DMS153 (cell line): ENCODE measurements at places on chromosomes 3 and 15.

- DNase-seq, result no peak
Measured at GRCh38 chr3:46393011-46393410, 13.9 kb downstream of the CCR5AS start.

DNA sequence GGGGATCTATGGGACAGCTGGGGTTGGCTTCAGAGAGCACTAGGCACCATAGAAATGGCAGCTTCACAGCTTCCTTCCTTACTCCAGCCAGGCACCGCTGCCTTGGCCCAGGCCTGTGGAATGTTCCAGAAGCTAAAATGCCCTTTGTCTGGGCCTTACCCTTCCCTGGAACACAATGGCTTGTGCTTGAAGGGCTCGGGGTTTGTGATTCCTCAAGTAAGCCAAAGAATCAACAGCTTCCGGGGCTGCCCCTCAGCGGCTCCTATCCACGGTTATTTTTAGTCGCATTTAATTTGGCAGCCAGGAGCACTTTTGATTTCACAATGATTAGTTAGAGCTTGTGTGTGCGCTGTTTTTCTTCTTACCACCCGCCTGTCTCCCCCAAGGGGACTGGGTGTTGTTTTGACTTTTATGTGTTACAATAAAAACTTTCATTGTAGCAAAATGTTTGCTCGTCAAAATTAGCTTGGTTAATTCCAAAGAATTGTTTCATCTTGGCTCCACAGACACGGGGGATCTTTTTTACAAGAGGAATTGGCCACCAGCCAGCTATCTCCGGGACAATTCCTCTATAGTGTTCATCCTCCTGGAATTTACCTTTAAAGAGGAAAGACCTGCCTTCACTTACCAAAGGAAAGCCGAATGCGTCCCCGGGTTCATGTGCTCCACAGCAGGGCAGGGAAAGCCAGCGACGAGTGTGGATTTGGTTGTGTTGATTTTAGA lies 73.8 kb downstream of the TLE3 start:
- DNase-seq, result no peak

- no peak for DNase-seq
Measured at GRCh38 chr3:173920386-173920785, 522.8 kb downstream of the NLGN1 start.

DNA sequence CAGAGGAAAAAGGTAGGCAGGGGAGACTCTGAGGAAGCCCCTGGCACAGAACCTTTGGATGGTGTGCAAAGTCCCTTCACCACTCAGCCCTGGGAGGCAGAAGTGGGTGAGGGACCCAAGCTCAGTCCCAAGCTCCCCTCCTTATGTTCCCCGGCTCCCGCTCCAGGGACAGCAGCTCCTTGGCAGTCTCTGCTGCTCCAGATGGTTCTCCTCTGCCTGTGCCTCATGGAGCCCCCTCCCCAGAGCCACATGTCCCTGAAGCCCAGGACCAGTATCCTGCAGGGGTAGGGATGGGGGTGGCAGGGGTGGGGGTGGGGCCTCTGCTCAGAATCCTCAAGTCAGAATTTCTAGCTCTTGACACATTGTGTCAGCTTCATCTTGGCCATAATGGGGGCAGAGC lies 8.0 kb upstream of the CAMKV start:
- no peak for DNase-seq

- no peak for DNase-seq
Measured at GRCh38 chr3:126365351-126366277, 8.4 kb upstream of the KLF15 start.

DNA sequence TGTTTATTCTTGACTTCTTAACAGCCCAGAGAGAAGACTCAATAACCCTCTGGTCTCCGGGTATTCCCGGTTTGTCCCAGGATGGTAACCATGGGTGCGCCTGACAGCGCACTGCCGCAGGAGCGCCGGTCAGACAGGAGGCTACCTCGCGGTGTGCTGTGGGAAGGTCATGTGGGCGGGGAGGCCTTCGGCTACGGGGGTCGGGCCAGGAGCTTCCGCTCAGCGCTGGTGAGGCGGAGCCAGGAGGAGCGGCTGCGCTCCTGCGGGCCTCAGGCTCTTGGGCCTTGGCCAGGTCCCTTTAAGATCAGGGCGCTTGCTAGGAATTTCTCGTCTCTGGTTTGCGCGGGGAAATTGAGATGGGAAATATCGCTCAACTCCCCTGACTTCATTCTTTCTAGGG lies 182.3 kb upstream of the NDN start:
- no peak for DNase-seq

DNA sequence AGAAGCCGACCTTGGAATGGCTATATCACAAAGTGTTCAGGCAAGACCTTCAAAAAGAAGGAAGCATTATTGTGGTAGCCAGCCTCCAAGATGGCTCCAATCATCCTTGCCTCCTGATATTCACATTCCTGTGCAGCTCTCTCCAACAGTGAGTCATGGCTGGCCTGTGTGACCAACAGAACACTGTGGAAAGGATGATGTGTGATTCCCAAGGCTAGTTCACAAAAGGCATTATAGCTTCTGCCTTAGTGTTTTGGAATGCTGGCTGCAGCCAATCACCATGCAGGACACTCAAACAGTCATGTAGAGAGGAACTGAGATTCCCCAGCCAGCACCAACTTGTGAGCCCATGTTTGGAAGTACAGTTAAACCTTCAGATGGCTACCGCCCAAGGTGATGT lies 102.6 kb downstream of the EFL1 start:
- DNase-seq, result no peak

DNA sequence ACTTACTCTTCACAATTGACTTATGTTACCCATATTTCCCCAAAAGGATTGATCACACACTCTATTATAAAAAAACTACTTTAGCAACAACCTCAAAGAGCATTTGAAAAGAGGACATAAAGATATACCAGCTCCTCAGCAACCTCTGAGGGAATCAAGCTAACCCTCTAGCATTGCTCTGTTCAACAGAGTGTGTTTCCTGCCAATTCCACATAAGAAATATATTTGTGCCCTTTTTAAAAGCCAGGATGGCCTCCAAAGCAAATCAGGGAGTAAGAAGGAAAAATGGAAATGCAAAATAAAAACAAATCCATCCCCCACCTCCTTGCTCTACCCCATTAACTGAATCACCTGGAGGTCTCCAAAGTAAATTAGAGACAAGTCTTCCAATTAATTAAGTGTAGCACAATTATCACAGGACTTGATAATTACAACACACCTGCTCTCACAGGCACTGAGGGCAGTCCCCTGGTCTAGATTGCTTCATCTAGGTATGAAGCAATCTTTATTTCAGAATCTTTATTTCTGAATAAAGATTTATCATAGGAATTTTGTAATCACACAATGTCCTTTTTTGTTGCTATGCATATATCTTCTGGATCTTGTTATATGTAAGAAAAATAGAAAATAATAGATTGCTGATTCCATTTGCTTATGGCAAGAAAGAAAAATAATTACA lies 34.8 kb downstream of the GPR176 start:
- no peak for DNase-seq

GRCh38 chr3:107794664-107795443 lies 272.1 kb downstream of the BBX start:
- DNase-seq, result no peak

- no peak for DNase-seq
Measured at GRCh38 chr3:171904829-171905228, 61.7 kb downstream of the TMEM212 start.

DNA sequence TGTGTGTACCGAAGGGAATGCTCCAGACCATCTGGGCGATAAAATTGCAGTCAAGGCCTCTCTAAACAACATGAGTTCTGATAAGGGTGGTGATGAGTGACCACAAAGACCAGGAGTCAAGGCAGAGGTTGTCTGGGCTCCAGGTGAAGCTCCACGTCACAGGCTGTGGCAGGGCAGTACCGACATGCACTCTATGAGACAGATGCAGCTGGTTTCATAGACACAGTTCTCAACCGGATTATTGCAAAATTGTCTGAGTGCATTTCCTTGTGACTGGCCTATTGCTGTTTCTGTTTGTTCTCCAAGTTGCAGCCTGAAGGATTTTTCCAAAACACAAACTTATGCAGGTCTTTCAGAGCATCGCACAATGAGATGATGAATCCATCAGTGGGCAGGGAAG lies 157.5 kb upstream of the HES1 start:
- DNase-seq, result no peak

GRCh38 chr3:172159962-172160538 lies 120.7 kb downstream of the FNDC3B start:
- no peak for DNase-seq

DNA sequence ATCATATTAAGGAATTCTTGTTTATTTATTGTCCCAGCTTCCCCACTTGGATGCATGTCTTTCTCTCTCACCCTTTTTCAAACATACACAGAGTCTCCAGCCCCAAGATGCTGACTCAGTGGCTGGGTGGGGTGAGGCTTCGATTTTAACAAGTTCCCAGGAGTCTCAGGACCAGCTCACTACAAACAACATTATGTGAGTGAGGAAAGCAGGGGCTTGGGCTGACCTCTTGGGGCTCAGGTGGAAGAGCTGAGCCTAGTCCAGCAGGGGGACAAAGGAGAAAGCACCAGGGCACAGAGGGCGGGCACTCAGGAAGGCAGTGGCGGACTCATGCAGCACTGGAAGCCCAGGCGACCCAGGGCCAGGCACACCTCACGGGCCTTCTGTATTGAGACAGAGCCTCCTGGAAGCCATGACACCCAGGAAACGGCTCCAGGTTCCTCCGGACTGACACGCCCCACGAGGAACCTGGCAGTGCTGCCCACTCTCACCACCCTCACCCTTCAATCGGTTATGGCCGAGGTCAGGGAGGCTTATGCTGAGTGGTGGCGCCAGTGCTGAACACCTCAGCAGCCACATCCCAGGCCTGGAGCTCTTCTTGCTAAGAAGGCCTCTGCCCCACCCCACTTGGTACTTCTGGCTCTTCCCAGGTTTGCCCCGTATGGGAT lies 97.4 kb downstream of the LRIG1 start:
- DNase-seq, result no peak

DNA sequence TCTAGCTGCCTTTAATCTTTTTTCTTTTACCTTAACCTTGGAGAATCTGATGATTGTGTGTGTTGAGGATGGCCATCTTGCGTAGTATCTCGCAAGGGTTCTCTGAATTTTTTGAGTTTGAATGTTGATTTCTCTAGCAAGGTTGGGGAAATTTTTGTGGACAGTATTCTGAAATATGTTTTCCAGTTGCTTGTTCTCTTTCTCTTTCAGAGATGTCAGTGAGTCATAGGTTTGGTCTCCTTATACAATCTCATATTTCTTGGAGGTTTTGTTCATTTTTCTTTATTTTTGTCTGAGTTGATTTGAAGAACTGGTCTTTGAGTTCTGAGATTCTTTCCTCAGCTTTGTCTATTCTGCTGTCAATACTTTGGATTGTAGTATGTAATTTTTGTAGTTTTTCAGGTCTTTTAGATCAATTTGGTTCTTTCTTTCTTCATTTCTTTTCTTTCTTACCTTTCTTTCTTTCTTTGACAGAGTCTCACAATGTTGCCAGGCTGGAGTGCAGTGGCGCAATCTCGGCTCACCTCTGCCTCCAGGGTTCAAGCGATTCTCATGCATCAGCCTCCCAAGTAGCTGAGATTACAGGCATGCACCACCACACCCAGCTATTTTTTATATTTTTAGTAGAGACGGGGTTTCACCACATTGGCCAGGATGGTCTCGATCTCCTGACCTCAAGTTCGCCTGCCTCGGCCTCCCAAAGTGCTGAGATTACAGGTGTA lies 366.4 kb upstream of the RASGRP1 start:
- no peak for DNase-seq

GRCh38 chr15:81784751-81785150 lies 261.1 kb downstream of the MEX3B start:
- DNase-seq, result no peak

DNA sequence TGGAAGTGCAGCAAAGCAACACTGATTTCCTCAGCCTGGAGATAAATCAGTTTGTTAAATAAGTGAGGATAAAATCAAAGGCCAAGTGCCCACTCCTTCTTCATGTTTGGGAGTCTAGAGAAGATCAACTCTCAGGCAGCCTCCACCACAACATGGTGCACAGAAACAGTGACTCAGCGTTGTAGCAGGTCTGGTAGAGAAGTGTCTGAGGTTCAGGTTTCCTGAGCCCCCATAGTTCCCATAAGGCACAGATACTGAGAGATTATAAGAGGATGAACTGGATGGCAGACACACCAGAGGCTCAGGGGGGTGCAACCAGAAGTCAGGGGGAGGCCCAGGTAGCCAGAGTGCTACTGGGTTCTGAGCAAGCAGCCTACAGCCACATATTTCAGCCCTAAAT lies 166.7 kb downstream of the FRMD5 start:
- DNase-seq, result no peak

- DNase-seq, result no peak
Measured at GRCh38 chr3:42033741-42034140, 57.4 kb upstream of the TRAK1 start.

- DNase-seq, result no peak
Measured at GRCh38 chr3:77171026-77171425, 131.1 kb downstream of the ROBO2 start.

- DNase-seq, result no peak
Measured at GRCh38 chr3:9808345-9809037, 1.6 kb upstream of the TTLL3 start.

DNA sequence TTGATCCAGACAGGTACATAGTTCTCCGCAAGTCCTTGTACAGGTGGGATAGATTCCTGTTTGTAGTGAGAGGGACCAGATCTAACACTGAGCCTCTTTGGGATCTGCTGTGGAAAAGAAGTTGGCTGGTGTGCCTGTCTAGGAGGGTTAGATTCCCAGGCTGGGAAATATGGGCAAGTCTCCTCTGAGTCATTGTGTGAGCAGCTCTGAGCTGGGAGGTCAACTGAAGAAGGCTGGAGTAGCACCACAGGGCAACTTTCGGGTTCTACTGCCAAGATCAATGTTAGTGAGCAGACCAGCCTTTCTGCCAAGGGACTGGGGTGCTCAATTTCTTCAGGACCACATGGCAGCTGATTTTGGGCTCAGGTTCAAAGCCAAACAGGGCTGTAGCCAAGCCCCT lies 33.4 kb downstream of the CLDN1 start:
- DNase-seq, result no peak

DNA sequence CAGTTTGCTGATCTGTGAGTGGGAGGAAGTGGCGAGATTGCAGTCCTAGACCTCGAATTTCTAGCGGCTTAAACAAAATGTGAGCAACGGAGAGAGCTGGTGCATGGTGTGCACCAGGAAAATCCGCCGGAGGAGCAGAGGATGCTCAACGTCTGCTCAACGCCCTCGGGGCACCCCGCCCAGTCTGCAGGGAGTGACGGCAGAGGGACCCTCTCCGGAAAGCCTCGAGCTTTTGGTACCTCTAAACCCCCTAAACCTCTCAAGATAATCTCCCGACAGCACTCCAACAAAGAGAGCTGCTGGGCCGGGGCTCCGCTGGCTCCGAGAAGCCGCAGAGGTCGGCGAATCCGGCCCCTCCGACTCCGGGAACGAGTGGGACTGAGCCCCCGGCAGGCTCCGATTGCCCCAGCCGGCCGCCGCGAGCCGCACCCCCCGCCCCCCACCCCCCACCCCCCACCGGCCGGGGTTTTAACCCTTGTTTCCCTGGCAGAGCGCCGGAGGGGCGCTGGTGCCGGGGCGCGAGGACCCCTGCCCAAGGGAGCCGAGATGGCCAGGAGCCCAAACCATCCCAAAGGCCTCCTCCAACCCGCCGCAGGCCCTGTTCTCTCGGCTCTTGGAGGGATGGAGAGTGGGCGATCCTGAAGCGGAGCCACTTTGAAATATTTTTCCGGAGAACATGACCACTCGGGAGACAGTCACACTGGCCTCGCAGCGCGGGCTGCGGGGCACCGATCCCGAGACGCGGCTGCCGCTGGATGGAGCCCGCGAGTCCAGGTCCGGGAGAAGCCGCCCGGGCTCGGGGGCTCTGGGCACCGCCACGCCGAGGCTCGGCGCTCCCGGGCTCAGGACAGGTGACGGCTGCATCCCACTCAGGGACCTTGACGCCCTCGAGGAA lies 1.5 kb downstream of the MEGF11 start:
- DNase-seq, result no peak
